ENCODE measurements at places on chromosomes 4 and X.

DNA sequence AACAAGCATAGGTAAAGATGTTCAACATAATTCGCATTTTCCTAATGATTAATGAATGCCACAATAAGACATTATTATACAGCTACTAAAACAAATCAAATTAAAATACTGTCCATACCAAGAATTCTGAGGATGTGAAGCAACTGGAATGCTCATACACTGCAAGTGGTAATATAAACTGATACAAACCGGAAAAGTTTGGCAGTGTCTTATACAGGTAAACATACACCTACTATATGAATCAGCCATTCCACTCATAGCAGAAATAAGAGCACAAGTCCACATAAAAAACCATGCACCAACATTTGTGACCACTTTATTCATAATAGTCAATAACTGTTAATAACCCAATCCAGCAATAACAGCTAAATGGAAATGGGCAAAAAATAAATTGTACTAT is 79.3 kb downstream of the FBXW7 start:
- no peak overlapping the region for H3K27ac ChIP-seq
- H3K4me3 ChIP-seq: no peak overlapping the region
- H3K27me3 ChIP-seq: no peaks in the 10 kb centered on the region
- H3K36me3 ChIP-seq: peaks cover 8% of the 10 kb centered on the region
- DNase-seq: no peak

GRCh38 chrX:33132569-33132968 is 78.8 kb downstream of the DMD start:
- DNase-seq: no peak
- no peaks in the 10 kb centered on the region for H3K27me3 ChIP-seq
- no peaks in the 10 kb centered on the region for H3K4me1 ChIP-seq
- no peak overlapping the region for H3K4me3 ChIP-seq

DNA sequence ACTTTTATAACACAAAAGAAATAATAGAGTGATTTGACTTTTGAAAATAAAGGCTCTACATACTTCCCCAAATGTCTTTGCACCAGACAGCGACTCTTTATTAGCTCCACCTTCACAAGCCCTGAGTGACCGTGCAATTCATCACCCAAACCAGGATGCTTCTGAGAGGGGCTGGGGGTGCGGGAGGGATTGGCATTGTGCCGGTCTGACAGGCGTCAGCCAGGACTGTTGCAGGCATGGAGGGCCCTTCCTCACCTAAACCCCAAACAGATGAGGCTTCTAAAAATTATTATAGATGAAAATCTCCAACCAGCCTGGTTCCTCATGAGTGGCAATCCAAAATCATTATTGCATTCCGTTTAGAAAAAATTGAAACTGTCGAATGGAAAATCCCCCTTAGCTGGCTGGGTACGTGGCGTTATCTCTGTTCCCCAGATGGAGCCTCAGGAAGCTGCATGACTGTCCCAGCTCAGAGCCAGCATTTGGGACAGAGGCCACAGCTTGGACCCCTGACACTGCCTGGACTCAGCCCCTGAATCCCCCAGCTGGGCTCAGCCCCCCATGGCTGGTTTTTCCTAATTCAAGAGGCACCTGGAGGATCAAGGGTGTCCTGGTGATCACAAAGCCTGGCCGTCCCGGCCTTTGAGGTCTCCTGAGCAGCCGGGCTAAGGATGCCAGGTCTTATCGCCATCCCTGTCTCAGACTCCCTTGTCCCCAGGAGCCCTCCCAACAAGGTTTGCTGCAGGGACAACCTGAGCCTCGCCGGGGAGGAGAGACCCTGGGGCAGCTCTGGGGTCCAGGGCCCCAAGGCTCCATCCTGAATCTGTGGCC is 60.4 kb downstream of the SORCS2 start:
- no peak for DNase-seq
- no peak overlapping the region for H3K27ac ChIP-seq
- H3K36me3 ChIP-seq: no peaks in the 10 kb centered on the region

DNA sequence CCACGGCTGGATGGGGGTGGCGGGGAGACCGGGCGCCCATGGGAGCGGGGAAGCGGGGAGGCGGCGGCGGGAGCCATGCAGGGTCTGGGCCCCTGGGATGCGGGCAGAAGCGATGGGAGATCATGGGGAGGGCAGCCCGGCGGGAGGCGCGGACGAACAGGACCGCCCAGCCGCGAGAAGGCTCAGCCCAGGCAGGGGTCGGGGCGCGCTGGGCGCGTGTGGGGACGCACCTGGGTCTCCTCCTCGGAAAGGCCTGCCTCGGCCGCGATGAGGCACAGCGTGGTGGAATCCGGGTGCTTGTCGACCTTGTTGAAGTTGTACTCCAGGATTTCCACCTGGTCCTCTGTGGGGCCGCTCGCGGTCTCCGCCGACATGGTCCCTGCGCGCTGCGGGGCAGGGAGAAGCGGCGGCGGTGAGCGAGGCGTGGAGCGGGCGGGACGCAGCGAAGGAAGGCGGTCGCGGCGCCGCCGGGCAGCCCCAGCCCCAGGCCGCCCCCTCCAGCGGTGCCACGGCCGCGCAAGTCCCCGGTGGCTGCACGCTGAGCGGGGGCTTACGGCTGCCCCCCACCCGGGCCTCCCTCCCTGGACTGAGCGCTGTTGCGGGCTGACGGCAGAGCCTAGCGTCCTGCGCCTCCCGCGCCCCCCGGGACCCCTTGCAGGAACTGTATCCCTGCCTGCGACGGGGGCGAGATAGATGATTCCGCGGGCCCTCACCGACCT is 25.3 kb downstream of the HOPX start:
- no peak for DNase-seq
- peaks cover 55% of the 10 kb centered on the region for H3K4me1 ChIP-seq
- H3K36me3 ChIP-seq: peaks cover 10% of the 10 kb centered on the region
- peaks cover 9% of the 10 kb centered on the region for H3K27me3 ChIP-seq

DNA sequence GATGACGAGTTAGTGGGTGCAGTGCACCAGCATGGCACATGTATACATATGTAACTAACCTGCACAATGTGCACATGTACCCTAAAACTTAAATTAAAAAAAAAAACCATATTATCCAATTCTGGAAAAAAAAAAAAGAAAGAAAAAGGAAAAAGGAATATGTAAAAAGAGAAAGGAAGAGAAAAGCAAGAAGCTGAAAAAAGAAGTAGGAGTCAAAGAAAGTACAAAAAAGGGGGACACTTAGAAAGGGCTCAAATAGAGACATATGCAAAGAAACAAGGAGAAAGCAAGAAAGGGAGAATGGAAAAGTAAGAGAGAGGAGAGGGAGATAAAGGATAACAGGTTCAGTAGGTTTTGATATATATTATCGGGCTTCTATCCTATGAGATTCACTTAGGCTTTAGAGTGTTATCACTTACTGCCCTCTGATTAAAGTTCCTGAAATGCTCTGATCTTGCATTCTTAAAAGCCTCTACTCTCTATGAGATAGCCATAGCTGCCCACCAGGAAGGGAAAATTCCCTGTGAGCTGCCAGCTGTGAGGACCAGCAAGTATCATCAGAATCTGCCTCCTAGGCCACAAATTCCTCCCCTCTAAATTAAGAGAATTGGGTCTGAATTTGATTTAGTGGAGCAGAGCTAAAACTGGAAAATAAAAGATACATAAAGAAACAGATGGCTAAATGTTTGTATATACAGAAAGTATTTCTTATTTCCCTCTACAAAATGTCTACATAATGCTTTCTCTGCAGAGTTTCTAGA is 95.2 kb downstream of the AMMECR1 start:
- no peaks in the 10 kb centered on the region for H3K27me3 ChIP-seq
- no peak overlapping the region for H3K4me3 ChIP-seq
- DNase-seq: no peak
- H3K4me1 ChIP-seq: peaks cover 15% of the 10 kb centered on the region

DNA sequence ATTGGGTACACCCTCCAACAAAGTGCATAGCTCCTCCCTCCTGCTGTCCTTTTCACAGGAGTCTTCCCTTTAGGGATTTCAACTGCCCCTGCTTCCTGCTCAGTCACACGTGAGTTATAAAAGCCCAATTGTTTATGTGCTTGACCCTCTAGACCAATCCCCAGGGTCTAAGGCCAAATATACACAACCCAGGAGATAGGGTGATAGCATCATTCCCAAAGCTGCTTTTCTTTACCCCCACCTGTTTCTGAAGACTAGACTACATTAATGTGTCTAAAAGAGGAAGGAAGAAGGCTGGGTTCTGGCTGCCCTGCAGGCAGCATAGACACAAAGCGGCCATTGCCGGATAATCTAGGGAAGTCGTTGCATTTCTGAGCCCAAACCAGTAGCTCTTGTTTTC is 526.7 kb upstream of the FRG1 start:
- H3K27me3 ChIP-seq: no peaks in the 10 kb centered on the region
- H3K4me1 ChIP-seq: no peaks in the 10 kb centered on the region
- H3K27ac ChIP-seq: no peak overlapping the region
- no peak for DNase-seq

DNA sequence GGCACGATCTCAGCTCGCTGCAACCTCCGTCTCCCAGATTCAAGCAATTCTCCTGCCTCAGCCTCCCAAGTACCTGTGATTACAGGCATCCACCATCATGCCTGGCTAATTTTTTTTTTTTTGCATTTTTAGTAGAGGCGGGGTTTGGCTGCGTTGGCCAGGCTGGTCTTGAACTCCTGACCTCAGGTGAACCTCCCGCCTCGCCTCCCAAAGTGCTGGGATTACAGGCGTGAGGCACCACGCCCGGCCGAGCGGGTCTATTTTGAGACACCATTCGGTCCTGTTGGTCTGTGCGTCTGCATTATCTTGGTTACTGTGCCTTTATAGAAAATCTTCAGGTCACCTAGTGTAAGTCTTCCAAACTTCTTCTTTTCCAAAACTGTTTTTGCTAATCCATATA is 21.7 kb upstream of the RGS12 start:
- no peaks in the 10 kb centered on the region for H3K27me3 ChIP-seq
- H3K4me3 ChIP-seq: no peak overlapping the region
- no peak for DNase-seq
- no peak overlapping the region for H3K27ac ChIP-seq

GRCh38 chr4:166198516-166199310 is 325.7 kb downstream of the TLL1 start:
- H3K4me3 ChIP-seq: no peak overlapping the region
- H3K4me1 ChIP-seq: no peaks in the 10 kb centered on the region
- no peak for DNase-seq
- H3K27ac ChIP-seq: no peak overlapping the region

Measured in central memory CD8-positive, alpha-beta T cell (primary cell).